Adipose tissue (tissue), 3 donors: ENCODE measurements at places on chromosomes 2 and 18. TPM values are rescaled to one million over a fixed set of nuclear protein-coding genes. Genes with fewer than 3 reads are reported as not detected.

The KHK gene
- 4.4 TPM for polyA plus RNA-seq

The RAB11FIP5 gene
- 17.7 TPM for polyA plus RNA-seq

The ACADL gene
- polyA plus RNA-seq, result 15.0 TPM

The AGBL5 gene
- polyA plus RNA-seq, result 11.2 TPM

The EPC2 gene
- polyA plus RNA-seq, result 13.2 TPM

The TMEM200C gene
- 0.12 TPM for polyA plus RNA-seq

The SMPD4 gene
- 20.9 TPM for polyA plus RNA-seq

The LIMS3 gene
- 1.2 TPM for polyA plus RNA-seq

The TMEM37 gene
- 6.0 TPM for polyA plus RNA-seq

The CRIM1 gene
- 50.2 TPM for polyA plus RNA-seq

The TMEFF2 gene
- not detected for polyA plus RNA-seq

The ZC3H6 gene
- 1.00 TPM for polyA plus RNA-seq

The POLR1B gene
- 7.6 TPM for polyA plus RNA-seq

The INHA gene
- polyA plus RNA-seq, result 0.56 TPM

The PSMA8 gene
- polyA plus RNA-seq, result not detected
